Vagina (tissue), 2 donors: ENCODE measurements at places on chromosomes 2 and 18. TPM values are rescaled to one million over a fixed set of nuclear protein-coding genes. Genes with fewer than 3 reads are reported as not detected.

- no peak for DNase-seq
Measured at GRCh38 chr2:169362118-169362893, at the start of gene LRP2. Gene LRP2 (minus strand): TSS chr2:169362534. CDS start chr2:169362399, 135 bp downstream.

DNA sequence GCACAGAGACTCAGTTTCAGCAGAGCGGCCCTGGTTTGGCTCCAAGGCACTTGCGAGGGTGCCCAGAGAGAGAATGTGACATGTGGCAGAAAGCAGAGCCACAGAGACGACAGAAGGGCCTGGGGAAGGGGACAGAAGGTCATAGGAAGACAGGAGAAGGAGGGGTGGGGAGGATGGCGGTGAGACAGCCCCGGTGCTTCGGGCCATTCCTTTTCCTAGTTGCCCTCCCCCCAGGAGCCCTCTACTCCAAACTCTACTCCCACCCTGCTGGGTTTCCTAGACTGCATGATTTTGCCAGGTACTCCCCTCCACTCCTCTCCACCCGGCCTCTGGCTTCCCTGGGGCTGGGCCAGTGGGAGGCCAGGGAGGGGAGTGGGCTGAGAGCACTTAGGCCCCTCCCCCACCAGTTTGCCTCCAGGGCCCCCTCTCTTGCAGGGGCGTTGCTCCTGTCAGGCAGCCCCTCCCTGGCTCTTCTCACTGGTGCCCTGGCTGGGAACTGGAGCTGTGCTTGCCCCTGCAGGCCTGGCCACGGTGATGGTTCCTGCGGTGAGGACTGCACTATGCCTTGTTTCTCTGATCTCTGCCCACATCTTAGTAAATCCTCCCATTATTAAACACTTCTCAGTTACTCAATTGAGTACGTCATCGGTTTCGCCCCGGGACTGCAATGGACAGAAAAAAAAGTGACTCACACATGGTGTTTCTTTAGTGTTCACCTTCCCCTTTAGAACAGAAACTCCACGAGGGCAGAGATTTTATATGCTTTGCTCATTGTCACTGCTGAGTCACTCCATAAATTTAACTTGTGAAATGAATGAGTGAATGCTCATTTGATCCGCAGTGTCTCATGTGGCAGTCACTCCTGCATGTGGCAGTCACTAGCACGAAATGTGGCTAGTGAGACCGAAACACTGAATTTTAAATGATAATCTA, 58.7 kb upstream of the SP3 start:
- peak; percentile 96 for DNase-seq

DNA sequence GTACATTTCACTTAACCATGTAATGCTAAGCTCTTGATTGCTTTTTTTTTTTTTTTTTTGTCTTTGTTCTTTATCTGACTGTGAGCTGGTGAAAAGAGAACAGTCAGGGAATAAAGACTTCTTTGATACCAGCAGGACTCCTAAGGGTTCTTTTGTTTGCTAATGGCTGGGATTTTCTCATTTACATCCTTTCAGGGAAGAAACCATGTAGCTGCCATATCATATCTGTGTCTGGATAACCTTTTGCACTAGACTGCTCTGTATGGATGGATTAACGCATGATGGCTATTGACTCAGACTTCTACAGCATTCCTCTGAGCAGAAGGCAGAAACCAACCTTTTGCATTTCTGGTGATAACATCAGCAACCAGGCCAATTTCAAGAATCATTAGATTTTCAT, 504.0 kb downstream of the LRRTM4 start:
- DNase-seq = no peak

- DNase-seq = no peak
Measured at GRCh38 chr2:124698979-124699565, 674.0 kb downstream of the CNTNAP5 start.

DNA sequence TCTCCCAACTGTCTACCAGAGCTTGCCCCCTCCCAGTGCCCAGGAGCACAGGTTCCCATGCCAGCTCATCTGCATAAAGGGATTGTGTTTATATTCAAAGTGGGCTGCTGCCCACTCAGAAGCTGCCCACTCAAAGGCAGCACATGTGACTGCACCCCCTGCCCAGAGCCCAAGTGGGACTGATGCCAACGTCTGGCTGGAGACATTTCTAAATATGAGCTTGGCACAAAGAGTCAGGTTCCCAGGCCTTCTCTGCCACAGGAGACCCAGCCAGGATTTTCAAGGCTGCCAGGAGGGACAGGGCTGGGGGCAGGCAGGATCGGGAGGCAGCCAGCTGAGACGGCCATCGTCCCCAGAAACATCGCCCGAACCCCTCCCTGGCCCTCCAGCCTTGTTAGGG, 67.1 kb downstream of the ZBTB7C start:
- DNase-seq = no peak

DNA sequence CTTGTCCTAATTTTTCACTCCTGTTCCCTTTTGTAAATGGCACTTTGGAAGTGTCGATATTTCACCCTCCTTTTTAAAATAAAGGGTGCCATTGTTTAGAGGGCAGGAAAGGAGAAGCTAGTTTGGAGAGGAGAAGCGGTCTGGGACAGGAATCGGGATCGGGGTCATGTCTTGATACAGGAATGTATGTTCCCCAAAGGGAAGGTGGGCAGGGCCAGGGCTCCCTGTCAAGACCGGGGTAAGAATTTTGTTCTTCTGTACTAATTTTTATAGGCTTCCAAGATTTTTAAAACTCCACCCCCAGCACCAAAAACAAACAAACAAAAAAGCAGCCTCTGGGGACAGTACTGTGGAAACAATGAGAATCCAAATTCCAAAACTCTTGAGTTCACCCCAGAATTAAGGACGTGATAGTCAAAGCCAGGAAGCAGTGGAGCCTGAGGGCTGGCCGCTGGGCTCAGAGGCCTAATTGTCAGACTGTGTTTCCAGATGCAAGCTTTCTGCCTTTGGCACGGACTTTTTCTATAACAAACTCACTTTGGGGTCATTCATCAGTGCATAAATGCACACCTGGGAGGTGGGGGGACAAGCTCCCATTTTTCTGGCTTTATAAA, 250.4 kb upstream of the SIX2 start:
- DNase-seq = peak; percentile 28

GRCh38 chr2:170929686-170930050, 615 bp downstream of the GORASP2 start:
- no peak for DNase-seq

DNA sequence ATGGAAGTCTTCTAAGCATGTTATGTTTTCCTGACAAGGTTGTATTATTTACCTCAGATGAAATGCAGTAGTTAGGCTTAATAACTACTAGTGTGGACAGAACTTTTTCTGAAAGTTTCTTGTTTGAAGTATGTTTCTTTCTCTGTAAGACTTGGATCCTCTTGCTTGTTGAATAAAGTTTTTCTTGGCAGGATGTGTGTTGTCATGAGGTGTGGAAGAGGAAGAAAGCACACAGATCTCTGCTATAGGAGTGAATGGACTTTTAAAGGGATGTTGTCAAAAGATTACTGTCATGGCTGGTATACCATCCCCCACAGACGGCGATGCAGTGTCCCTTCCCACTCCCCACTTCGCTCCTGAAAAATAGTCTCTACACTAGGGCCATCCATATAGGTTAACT, 2.6 kb downstream of the CAB39 start:
- no peak for DNase-seq

- DNase-seq = no peak
Measured at GRCh38 chr2:177028296-177028695, 184.3 kb upstream of the HNRNPA3 start.

DNA sequence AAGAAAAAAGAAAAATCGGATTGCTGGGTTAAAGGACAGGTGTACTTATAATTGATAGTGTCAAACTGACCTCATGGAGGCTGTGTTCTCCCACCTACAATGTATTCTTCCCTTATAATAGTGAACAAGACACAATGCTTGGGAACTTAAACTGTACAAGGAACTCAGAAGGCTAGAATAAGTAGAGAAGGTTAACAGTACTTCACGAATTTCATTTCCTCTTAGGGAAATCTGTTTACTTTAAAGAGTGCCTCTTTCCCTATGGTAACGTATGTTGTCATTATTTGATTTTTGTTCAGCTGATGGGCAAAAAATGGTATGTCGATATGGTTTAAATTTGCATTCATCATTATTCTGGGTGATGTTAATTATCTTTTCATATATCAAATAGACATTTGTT, 9.2 kb upstream of the HK2 start:
- no peak for DNase-seq

DNA sequence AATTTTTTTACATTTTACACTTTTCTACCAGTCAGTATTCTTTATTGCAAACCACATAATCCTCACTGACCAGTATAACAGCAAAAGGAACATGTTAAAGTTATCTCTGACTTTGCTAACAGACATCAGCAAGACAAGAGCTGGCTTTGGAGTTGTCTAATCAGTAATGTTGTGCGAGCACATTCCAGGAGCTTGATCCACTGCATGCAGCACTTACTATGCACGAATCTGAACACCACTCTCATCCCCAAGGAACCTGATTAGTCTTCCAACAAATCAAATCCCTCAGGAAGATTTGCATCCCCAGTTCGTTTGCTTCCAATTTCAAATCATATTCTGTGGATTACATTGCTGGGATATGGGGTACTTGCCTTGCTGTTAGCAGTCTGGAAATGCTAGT, 269.3 kb upstream of the EPC2 start:
- no peak for DNase-seq

- DNase-seq = no peak
Measured at GRCh38 chr18:27109451-27109850, 75.7 kb downstream of the CHST9 start.

- DNase-seq = no peak
Measured at GRCh38 chr2:49210191-49210590, 55.9 kb upstream of the FSHR start.

DNA sequence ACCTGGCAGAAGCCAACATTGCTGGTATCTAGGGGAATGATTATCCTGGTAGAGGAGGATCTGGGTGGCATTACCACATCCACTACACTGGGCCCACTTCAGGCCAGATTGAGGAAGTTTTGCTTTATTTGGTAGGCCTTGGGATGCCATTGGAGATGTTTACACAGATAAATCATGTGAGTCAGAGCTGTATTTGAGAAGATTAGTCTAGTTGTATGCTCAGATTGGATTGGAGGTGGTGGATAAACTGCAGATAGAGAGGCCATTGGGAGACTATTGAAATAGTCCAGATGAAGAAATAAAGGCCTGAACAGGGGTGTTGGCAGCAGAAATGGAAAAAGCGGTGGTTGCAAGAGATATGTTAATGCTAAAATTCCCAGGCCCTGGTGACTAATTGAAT, 81.5 kb downstream of the EFEMP1 start:
- no peak for DNase-seq

DNA sequence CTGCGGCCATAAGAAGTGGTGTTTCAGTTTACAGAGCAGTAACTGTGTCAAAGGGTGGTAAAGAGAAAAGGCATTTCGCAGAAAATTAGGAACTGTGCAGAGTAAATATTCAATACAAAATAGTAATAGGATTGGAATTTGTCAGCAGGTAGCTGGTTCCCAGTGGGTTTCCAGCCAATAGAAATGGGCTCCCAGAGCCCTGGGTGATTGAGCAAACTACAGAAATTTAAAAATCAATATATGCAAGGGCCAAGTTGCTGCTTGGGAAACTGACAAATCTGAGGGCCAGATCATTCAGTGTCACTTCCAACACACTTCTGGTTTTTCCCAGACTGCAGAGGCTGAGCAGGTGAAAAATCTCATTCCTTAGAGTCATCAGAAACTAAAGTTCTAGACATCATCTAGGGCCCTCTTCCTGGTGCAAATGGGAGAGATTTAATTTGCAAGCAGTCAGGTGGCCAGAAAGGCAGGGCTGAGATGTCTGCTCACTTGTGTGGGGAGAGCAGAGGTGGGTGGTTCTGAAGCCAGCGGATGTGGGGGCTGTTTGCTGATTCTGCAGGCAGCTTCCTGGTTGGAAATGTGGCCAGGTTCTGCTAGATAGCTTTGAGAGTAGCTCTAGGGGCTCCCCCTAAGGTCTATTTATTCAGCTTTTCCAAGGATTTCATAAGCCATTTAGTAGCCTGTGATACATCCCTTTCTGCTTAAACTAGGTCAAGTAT, 182.4 kb downstream of the NCK2 start:
- DNase-seq = no peak

GRCh38 chr2:96913398-96914202, 43.7 kb upstream of the SEMA4C start:
- DNase-seq = no peak

- no peak for DNase-seq
Measured at GRCh38 chr2:230614913-230615332, 97.7 kb upstream of the CAB39 start.

GRCh38 chr2:56739413-56739812, 555.6 kb downstream of the CCDC85A start:
- DNase-seq = no peak

GRCh38 chr18:75253043-75253442, 42.4 kb downstream of the TSHZ1 start:
- no peak for DNase-seq

DNA sequence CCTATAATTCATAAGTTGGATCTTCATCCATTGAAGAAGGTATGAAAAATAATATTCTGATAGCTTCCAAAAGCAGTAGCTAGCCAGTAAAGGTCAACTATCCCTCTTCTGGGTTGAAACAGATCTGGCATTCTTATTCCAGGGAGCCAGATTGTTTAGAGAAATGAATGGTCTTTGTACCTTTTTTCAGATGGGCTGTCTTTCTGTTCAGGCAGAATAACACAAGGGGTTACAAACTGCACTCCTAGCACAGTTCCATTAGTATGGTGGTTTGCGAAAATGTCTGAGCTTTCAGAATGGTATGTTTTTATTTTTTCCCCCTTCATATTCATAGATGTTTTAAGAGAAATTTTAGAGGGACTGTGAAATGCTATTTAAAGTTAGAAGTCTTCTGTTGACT, 47.5 kb upstream of the TMEM178A start:
- no peak for DNase-seq

The LAMA3 gene
- total RNA-seq = 106 TPM

The SLC38A11 gene
- 2.2 TPM for total RNA-seq

The KHK gene
- total RNA-seq = 9.3 TPM

The CNGA3 gene
- total RNA-seq = not detected

The ACVR1C gene
- 6.6 TPM for total RNA-seq

The FSIP2 gene
- total RNA-seq = 1.2 TPM

The CTAGE1 gene
- not detected for total RNA-seq

The PJVK gene
- total RNA-seq = 4.9 TPM
